CD8-positive, alpha-beta T cell (primary cell): ENCODE measurements at places on chromosomes 13 and 19.

DNA sequence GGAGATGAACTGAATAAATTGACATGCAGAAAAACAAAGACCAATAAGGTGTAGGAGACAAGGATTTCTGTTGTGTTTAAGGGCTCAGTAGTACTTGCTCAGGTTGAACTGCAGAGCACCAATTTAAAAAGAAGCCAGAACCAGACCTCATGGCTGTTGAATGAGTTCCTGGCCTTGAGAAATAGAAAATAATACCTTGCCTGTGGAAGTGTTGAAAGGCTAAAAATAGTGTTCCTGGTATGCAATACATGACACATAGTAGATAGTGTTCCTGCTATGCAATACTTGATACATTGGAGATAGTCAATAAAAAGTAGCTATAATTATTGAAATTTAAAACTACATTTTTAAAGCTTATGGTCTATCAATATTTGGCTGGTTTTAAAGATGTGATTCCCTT, 595.8 kb downstream of the PCDH9 start:
- no peak for DNase-seq

GRCh38 chr13:104967836-104968630, 1567.4 kb downstream of the EFNB2 start:
- no peak for DNase-seq

GRCh38 chr13:40319699-40320579, 346.5 kb downstream of the FOXO1 start:
- no peak for DNase-seq

DNA sequence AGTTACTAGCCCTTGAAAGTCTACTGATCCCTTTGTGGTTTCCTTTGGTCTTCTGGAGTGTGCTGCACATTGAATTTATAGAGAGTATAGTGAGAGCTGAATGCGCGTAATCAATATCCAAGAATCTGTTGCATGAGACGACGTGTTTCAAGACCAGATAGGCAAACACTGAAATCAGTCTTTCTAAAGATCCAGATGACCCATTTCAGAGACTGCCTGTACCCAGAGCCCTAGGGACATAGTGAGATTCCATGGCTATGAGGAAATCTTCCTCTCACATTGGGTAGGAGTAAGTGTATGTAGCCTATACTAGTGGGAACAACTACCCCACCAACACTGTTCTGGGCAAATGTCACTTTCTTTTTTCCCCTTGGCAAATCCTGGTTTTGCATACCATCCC, 48.6 kb downstream of the ARHGAP35 start:
- DNase-seq: peak; percentile 25

DNA sequence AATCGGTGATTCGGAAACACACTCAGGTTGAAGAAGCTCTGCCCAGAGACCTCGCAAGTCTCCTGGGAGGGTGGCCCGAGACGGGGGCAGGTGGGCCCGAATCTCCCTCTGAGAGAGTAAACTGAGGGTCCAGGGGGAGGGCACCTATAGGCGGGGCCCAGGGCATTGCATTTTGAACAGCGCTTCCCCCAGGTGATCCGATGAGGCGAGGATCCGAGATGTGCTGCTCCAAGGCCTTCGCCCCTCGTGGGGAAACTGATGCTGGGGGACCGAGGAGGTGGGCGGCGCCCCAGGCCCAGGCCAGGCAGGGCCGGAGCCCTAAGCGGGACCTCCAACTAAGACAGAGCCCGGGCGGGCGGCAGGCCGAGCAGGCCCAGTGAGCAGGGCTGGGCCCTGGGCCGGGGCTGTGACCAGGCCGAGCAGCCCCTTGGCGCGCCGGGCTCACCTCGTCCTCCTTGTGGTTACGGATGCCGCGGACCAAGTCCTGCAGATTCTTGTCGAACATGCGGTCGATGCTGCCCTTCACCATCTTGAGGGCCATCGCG, 500 bp downstream of the AP3D1 start:
- DNase-seq: no peak

DNA sequence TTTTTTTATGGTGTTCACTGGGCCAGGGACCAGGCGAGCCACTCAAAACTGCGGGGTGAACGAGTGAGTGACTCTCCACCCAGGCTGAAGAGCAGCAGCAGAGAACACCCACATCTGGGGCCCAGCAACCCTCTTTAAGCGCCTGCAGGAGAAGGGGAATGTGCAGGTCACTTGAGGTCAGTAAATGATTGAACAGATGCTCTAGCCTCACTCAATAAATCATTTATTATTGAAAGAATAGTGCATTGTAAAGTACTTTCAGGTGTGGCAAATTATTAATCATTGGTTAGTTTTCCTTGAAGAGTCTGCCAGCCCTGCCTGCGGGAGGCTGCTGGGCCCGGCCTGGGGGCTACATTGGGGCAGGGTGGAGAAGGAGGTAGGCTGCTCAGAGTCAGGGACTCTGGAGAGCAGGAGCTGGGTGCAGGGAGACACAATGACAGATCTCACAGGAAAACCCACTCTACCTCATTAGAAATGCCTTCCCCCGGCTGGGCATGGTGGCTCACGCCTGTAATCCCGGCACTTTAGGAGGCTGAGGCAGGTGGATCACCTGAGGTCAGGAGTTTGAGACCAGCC, 42.5 kb downstream of the ABCC4 start:
- no peak for DNase-seq

GRCh38 chr13:32086791-32087441, 55.3 kb downstream of the FRY start:
- no peak for DNase-seq

DNA sequence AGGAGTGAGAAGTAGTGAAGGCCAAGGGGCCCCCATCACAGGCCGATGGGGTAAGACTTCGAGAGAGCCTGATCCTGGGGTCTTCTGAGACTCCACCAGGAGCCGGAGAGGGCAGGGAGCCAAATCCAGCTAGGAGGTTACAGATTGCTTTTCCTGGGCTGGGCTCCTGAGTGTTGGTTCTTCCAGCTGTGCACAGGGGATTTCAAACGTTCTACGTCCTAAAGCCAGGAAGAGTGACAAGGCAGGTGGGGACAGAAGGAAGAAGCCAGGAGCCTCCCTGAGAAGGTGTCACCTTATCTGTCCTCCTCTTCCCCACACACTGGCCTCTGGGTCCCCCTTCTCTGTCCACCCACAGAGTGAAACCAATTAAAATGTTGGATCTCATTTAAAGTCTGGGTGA, 16.1 kb upstream of the TPRX2 start:
- DNase-seq: no peak

DNA sequence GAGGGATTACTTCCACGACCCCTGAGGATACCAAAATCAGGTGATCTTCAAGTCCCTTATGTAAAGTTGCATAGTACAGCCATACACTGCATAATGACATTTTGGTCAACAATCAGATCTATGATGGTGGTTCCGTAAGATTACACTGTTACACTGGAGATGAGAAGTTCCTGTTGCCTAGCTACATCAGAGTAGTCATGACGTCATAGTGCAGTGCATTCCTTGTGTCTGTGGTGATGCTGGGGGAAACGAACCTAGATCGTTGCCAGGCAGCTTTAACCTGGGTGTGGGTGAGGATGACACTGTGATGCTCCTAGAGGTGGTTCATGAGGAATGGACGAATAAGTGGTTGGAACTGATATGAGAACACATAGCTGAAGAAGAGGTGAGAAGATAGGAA, 9.1 kb downstream of the ZNF610 start:
- no peak for DNase-seq

DNA sequence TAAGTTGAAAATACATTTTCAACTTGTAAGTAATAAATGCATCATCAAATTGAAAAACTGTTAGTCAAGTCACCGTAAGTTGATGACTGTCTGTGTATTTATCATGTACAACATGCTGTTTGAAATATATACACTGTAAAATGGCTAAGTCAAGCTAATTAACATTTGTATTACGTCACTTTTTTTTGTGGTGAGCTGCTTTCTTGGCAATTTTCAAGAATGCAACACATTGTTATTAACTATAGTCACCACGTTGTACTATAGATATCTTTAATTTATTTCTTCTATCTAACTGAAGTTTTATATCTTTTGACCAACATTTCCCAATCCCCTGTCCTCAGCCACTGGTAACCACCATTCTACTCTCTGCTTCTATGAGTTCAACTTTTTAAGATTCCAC, 57.0 kb downstream of the RBM26 start:
- DNase-seq: no peak

- no peak for DNase-seq
These were observed 38.8 kb upstream of the ALOX5AP start for GRCh38 chr13:30696278-30697176.

DNA sequence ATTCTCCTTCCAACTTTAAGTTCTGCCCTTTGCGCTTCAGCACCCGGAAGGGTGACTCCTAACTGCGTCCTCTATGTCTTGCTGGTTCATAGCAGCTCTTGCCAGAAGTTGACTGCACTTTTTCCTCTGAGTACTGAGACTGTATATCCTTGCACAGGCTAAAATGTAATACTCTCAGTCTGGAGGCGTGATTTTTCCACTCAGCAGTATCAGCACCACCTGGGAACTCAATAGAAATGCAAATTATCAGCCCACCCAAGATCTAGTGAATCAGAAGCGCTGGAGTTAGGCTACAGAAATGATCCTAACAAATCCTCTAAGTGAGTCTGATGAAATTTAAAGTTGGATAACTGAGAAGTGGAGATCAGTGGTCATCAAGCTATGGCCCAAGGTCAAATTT, 1611.9 kb upstream of the SLC10A2 start:
- DNase-seq: no peak

GRCh38 chr13:23628250-23628649, 58.0 kb downstream of the TNFRSF19 start:
- no peak for DNase-seq

DNA sequence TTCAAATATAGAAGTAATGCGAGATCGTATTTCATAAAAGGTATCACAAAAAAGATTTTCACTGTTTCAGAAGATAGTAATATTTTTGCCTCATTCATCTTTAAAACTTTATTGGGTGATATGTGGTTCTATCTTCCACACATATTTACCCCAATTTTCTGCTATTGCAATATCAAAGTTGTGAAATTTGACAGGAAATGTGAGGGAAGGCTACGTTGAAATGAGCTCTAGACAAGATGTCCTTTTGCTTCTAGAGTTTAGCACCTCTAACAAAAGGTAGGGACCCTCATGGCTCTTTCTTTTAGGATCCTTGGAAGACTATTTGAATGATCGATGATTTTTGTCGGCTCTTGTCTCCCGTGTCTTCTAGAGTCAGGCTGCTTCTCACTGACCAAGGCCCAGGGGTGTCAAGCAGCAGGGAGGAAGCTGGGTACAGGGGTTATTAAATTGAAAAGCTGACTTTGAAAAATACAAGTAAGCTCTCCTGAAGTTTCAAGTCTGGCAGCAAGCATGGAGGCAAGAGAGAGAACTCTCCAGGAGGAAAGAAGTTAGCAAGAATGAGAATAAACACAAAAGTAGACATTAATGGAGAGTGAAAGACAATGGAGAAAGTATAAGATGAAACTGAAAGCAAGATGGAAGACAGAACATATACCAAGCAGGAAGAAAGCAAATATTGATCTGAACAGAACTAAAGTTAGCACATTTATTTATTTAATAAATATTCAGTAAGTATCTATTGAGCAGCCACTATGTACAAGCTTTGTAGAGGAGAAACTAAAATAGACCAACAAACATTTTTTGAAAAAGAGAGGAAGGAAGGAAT, 73.4 kb downstream of the RUBCNL start:
- no peak for DNase-seq

DNA sequence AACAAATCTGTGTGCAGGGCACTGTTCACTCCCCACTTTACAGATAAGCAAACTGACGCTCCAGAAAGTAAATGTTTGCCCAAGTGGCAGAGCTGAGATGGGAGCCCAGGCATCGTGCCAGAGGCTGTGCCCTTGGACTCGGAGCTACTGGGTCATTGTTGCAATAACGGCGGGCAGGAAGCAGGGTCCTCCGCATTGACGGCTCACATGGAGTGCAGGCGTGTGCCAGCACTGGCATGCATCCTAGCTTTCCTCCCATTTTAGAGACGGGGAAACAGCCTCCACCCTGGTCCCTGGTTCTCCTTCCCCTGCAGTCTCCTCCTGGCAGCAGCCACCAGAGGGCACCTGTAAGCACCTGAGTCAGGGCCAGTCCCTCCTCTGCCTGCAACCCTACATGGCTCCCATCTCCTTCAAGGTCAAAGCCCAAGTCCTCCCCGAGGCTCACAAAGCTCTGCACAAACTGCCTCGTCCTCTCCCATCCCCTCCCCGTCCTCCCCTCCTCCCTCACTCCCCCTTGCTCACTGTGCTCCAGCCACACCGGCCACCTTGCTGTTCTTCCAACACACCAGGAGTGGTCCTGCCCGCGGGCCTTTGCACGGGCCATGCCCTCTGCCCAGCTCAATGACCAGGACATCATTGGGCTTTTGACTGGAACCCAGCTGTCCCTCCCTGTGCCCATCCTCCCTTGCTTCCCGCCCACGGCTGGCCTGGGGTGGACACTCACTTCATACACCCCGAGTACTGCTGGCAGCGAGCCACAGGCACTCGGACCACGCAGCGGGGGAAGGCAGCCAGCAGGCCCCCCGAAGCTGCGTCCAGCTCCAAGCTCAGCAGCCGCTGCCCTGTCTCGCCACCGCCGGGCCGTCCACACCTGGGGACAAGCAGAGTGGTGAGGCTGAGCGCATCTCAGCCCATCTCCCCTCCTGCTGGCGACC, 7.7 kb upstream of the LRG1 start:
- no peak for DNase-seq

DNA sequence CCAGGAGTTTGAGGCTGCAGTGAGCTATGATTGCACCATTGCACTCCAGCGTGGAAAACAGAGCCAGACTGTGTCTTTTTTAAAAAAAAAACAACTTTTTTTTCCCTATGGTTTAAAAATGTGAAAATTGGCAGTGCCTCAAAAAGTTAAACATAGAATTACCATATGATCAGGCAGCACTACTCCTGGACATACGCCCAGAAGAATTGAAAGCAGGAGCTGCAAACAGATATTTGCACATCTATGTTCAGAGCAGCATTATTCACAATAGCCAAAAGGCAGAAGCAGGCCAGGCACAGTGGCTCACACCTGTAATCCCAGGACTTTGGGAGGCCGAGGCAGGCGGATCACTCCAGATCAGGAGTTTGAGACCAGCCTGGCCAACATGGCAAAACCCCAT, 3.8 kb upstream of the RETN start:
- DNase-seq: no peak

DNA sequence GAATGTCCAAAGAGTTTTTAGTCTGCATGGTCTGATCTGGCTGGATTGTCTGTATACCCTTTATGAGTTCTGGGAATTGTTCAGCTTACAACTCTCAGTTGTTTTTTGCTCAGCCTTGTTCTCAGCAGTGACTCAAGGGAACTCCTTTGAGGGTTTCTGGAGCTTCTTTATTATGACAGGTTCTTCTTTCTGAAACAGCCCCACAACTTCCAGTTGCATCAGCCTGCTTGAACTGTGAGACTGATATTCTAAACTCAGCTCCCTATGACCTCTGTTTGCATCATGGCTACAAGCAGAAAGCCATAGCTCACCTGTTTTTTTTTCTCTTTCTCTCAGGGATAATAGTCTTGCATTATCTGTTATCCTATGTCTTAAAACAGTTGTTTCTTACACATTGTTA, 85.0 kb downstream of the TDRD3 start:
- no peak for DNase-seq

GRCh38 chr19:38792250-38793111, 3.5 kb downstream of the LGALS7B start:
- peak; percentile 23 for DNase-seq
